ENCODE measurements at places on chromosomes 5 and 9. TPM values are rescaled to one million over a fixed set of nuclear protein-coding genes. Genes with fewer than 3 reads are reported as not detected.
A peak's percentile ranks its signal among the peaks of the same experiment; 100 is the strongest.

Gene PCDHA11
- 5.8 TPM for total RNA-seq

Gene NUTM2F
- 0.55 TPM for total RNA-seq

- no peak for DNase-seq
These were observed 99.3 kb upstream of the ERCC6L2 start for GRCh38 chr9:95776176-95776575.

DNA sequence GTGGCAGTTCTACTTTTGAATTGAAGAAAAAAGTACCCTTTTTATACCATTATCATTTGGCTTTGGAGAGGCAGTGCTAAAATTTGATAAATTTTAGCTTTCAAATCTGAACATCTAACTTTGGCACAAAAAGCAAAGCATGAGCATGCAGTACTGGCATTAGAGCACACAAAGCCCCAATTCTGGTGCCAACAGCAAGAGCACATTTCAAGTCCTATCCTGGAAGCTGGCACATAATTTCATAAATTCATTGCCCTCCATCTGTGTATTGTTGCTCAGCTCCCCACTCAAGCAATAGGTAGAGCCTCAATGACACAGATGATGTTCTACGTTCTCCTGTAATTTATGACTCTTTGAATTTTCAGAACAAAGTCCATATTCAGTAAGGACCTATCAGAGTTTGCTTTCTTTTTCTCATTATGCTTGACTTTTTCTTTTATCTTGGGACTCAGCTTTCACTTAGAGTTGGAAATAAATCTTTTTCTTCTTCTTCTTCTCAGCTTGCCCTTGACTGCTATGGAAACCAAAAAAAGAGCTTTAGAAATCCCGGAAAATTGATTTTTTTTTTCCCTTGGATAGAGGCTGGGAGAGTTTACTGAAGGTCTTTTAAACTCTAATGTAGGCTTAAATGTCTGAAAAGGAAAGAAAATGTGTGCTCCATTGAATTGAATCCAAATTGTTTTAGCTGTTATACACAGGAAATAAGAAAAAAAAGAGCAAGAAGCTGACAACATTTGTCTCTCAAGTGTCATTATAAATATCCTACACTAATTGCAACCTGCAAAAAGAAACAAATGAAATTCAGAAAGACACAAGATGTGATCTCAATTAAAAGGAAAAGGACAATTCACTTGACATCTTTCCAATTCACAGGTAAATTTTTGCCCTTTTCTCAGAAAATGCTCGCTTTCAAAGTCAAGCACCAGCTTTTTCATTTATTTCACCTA, 380.8 kb upstream of the CDH18 start:
- no peak for DNase-seq

GRCh38 chr9:68551191-68551590, 10.5 kb upstream of the TMEM252 start:
- DNase-seq = no peak

DNA sequence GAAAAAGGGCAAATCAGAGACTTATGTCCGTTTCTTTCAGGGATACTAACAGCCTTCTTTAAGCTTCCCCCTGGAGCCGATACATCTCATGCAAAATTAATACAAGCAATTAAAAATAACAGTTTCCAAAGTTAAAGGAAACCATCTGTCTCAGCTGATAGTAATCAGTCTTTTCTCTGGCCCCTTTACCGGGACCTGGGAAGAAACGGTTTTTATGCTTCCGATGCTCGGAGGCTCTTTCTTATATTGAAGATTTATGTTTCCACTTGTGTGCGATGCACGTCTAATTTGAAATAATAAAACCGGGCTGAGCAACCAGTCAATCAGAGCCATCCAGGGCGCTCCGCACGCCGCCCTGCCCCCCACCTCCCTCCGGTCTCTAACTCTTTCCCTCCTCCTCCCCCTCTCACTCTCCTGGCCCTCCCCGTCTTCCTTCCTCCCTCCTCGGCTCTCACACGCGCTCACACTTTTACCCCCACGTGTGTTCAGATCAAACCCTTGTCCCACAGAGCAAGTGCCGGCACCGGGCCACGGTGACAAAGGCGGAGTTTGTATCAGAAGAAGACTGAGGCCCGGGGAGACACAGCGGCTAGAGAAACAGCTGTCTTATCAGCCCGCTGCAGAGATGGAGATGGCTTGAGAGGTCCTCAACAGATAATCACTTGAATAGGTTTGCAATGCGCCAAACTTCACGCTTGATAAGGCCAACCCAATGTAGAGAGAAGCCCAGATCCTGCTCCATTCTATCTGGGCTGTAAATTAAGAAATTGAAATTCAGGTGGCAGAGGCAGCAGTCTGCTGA, 5.1 kb upstream of the ELAVL2 start:
- DNase-seq = peak; percentile 32

DNA sequence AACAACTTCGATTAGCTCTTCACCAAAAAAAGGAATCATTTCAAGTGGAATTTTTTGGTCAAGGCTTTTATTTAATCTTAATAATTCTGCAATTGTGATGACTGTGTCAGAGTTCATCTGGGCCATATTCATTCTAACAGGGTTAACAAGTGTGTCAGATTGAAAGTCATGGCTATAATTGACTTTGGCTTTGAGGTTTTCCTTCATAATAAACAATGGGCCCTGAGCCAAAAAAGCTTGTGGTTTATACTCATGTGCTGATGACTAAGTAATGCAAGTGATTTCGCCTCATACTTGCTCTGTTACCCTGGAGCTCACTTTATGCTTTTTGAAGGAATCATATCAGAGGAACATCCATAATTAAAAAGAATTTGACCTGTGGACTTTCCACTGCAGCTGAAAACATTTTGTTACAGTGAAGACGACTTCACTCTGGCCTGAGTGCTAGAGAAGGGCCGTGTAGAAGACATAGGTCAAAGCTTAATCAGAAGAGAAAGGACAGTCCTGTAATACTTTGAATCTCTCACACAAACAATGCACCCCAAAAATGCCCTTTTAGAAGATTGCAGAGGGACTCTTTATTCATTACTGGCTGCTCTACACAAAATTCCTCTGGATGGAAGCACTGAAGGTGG, 101.7 kb downstream of the GDNF start:
- DNase-seq = no peak

- DNase-seq = peak; percentile 37
These were observed 580 bp upstream of the PRRX2 start for GRCh38 chr9:129664746-129665388.

DNA sequence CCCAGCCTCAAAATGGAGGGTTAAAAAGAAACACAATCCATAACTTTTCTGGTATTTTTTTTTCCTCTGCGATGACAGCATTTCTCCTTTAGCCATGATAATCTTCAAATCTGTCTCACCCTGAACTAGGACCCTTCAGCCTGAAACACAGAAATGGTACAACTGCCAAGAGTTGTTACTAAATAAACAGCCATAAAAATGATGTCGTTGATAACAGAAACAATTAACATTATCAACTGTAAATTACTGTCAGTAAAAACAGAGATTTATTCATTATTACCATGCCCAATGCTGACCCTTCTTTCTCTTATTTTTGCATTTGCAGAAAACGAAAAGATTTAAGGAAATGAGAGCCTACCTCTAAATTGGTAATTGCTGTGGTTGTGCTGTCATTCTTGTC, 19.4 kb upstream of the MIER3 start:
- DNase-seq = no peak

- no peak for DNase-seq
These were observed 495.2 kb downstream of the AGTPBP1 start for GRCh38 chr9:85246541-85246940.

Gene GRIA1
- total RNA-seq = 0.76 TPM
